Activated naive CD8-positive, alpha-beta T cell treated with anti-CD3 and anti-CD28 coated beads, Interleukin-2, amount 50 U/mL, for 24 hours (primary cell): ENCODE measurements at places on chromosomes 2 and 18.
A peak's percentile ranks its signal among the peaks of the same experiment; 100 is the strongest.

- peaks cover 8% of the 10 kb centered on the region for H3K27me3 ChIP-seq
- H3K4me3 ChIP-seq, result no peak overlapping the region
- H3K36me3 ChIP-seq, result no peaks in the 10 kb centered on the region
- H3K27ac ChIP-seq, result no peak overlapping the region
- no peak for DNase-seq
These were observed 8.3 kb downstream of the MOCOS start for GRCh38 chr18:36195427-36196122.

DNA sequence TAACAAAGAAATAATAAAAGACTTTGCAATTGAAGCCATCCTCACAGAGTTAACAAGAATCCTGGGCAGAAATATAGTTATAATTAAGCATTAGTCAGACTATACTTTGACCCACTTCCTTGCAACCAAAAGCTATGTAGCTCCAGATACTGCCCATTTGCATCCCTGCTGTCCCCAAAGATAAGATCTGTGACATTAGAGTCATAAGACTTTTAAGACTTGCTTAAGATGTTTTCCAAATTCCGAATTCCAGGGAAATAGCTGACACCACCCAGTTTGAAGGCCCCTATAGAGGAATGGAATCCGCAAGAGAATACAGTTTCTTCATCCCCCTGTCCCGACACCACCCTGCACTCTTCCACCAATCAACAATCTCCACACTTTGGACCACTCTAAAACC is 69.5 kb upstream of the TLK1 start:
- peaks cover 16% of the 10 kb centered on the region for H3K4me1 ChIP-seq
- H3K36me3 ChIP-seq, result no peaks in the 10 kb centered on the region
- H3K4me3 ChIP-seq, result no peak overlapping the region
- no peak overlapping the region for H3K27ac ChIP-seq

DNA sequence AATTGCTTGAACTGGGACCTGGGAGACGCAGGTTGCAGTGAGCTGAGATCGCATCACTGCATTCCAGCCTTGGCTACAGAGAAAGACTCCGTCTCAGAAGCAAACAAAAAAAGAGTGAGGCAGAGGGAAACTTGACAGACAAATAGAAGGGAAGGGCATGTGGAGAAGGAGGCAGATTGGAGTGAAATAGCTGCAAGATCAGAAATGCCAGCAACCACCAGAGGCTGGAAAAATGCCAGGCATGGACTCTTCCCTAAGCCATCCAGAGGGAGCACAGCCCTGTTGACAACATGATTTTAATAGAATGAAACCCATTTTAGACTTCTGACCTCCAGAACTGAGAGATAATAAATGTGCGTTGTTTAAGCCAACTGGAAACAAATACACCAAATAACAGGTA is 447.2 kb upstream of the SPHKAP start:
- DNase-seq, result no peak
- H3K4me3 ChIP-seq, result no peak overlapping the region
- no peak overlapping the region for H3K27ac ChIP-seq
- H3K36me3 ChIP-seq, result no peaks in the 10 kb centered on the region
- H3K27me3 ChIP-seq, result no peaks in the 10 kb centered on the region

DNA sequence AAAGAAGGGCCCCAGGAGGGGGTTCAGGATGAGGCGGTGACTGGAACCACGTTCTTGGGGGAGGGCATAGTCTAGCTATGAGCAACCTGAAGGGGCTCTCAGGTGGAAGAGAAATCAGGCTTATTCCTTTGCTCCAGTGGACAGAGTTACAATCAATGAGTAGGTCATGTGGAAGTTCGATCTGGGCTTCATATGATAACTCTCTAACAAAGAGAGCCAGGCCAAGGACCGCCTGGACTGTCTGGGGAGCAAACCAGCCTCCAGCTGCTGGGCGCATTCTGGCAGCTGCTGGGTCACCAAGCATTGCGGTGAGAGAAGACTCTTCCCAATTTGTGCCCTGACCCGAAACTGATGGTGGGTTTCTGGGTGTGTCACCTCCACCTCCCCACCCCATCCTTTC is 180.3 kb upstream of the SMAD2 start:
- no peak for DNase-seq
- H3K4me3 ChIP-seq, result no peak overlapping the region
- no peaks in the 10 kb centered on the region for H3K4me1 ChIP-seq
- peaks cover 13% of the 10 kb centered on the region for H3K27me3 ChIP-seq
- H3K27ac ChIP-seq, result no peak overlapping the region

GRCh38 chr2:239348563-239349452 is 52.0 kb downstream of the HDAC4 start:
- no peaks in the 10 kb centered on the region for H3K27me3 ChIP-seq
- DNase-seq, result no peak
- H3K4me3 ChIP-seq, result no peak overlapping the region

DNA sequence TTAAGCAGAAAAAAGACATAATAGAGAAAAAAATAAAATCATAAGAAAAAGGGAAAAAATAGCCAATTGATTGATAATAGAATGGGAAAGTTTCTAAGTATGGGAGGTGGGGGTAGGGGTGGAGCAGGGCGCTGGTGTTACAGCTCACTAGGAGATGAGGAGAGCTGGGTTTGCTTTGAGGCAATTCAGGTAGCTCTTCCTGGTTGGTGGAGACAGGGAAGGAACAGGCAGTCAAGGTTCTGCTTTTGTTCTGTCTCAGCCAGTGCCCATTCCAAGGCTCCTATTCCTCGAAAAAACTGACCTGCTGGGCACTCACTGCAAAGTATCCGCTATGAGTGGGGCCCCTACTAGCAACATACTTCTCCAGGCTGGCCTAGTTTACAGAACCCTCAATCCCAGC is 1.7 kb upstream of the CNNM4 start:
- peaks cover 42% of the 10 kb centered on the region for H3K4me1 ChIP-seq
- no peak for DNase-seq
- no peak overlapping the region for H3K4me3 ChIP-seq
- H3K36me3 ChIP-seq, result no peaks in the 10 kb centered on the region
- no peak overlapping the region for H3K27ac ChIP-seq

DNA sequence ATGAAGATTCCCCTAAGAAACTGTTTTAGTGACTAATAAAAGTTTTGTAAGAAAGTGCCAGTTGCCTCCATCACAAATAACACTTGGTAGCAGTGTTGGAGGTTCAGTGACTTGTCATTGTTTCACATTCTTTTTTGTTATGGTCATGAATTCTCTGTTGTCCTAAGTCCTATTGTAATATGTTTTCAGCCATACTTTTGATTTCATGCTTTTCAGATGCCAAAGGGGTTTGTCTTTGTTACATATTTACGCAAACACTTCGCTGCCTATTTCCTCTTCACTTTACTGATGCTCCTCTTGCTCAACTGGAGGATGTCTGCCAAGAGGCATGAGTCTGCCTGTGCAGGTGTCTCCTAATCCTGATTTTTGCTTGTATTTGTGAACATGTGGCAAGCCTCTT is 66.6 kb downstream of the PHLPP1 start:
- H3K4me3 ChIP-seq, result no peak overlapping the region
- no peaks in the 10 kb centered on the region for H3K27me3 ChIP-seq
- no peaks in the 10 kb centered on the region for H3K36me3 ChIP-seq

DNA sequence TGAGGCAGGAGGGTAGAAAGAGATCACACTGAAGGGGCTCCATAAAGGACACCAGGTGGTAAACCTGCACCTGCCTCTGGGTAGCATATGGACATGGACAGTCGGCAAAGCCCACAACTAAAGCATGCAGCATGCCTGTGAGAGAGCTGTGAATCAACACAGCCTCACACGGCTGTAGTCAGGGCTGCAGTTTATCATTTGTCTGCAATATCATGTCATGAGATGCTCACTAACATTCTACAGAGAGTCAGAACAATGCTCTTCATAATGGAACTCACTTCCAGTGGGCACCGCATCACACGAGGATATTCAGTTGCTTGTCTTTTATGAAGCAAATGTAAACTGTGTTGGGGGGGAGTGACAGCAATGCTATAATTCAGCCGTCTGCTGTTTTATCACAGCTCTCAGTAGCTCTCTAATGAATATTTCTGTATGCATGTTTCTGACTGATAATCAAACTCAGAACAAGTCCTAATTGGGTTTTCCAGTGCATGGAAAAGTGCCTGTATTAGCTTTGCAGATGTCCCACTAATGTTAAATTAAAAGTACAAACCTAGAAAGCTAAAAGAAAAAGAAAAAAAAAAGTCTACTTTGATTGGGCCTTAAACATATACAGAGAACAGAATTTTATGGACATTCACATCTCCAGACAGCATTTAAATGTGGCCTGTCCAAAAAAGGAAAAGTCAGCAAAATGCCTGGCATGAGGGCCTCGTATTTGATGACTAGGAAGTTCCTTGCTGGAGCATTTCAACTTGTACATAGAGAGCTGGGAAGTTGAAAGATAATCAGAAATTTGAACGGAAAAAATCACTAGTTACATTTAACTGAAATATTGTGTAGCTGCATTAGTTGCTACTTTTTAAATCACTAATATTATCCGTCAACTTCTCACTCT is 406.1 kb upstream of the SOX11 start:
- H3K36me3 ChIP-seq, result no peaks in the 10 kb centered on the region
- H3K4me3 ChIP-seq, result no peak overlapping the region
- H3K4me1 ChIP-seq, result no peaks in the 10 kb centered on the region
- no peak for DNase-seq
- H3K27ac ChIP-seq, result no peak overlapping the region

DNA sequence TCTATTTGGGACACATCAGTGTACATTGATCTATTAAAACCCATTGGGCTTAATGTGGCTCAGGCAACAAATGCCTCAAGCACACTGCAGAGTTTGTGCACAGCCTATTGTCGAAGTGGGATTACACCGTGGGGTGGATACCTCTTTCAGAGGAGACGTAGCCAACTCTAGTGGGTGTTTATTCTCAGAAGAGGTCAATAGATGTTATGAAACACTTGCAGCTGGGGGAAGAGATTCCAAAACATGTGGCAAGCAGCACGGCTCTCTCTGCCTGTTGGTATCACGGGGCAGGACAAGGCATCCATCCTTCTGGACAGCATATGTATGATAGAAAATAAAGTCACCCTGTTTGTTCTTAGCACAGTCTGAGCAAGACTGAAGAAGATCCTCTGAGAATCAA is 121.4 kb upstream of the COPS8 start:
- no peak for DNase-seq
- H3K27ac ChIP-seq, result no peak overlapping the region
- H3K4me1 ChIP-seq, result peaks cover 24% of the 10 kb centered on the region
- H3K36me3 ChIP-seq, result no peaks in the 10 kb centered on the region
- H3K27me3 ChIP-seq, result no peaks in the 10 kb centered on the region

DNA sequence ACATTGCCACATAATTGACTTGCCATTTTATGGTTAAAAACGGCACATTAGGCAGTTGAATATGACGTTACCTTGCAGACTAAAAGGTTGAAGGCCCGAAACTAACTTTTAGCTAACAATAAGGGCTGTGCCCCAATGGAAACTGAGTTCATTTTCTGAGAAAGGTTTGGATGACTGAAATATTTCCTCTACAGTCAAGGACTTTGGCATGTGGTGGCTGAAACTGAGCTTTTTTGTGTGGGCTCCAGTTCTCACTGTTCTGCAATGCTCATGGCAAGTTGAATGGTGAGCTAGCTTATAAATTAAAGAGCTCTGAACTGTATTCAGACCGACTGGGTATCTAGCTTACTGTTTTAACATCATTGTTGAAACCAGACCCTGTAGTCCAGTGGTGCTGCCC is 23.8 kb upstream of the TXNDC2 start:
- H3K27me3 ChIP-seq, result peaks cover 5% of the 10 kb centered on the region
- H3K4me3 ChIP-seq, result no peak overlapping the region
- peaks cover 9% of the 10 kb centered on the region for H3K4me1 ChIP-seq
- DNase-seq, result no peak

- H3K36me3 ChIP-seq, result peaks cover 57% of the 10 kb centered on the region
- peak overlapping the region; percentile 69 for H3K27ac ChIP-seq
- H3K27me3 ChIP-seq, result no peaks in the 10 kb centered on the region
These were observed 14.1 kb downstream of the RIF1 start for GRCh38 chr2:151423760-151424159.

GRCh38 chr2:119409506-119409905 is 22.1 kb upstream of the TMEM37 start:
- H3K4me3 ChIP-seq, result no peak overlapping the region
- H3K4me1 ChIP-seq, result no peaks in the 10 kb centered on the region
- no peak overlapping the region for H3K27ac ChIP-seq
- DNase-seq, result no peak
